T1000 (cell line): ENCODE measurements at places on chromosomes 6 and 20.

DNA sequence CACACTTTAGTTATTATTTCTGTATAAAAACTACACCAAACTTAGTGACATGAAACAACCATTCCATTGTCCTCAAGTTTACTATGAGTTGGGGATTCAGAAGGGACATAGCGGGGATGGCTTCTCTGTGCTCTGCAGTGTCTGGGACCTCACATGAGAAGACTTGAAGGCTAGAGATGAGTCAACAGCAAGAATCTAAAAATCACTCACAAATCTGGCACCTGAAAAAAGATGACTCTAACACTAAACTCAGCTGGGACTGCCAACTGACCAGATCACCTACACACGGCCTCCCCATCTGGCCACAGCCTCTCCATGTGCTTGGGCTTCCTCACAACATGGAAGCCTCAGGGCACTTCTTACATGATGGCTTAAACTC lies 63.0 kb upstream of the EYA2 start:
- DNase-seq, result no peak

GRCh38 chr20:38770546-38770945 lies 22.3 kb downstream of the ACTR5 start:
- DNase-seq, result no peak

- no peak for DNase-seq
These were observed 62.3 kb upstream of the SLCO4A1 start for GRCh38 chr20:62580052-62580451.

- DNase-seq, result no peak
These were observed 4.2 kb upstream of the ITPR3 start for GRCh38 chr6:33616913-33617312.

- DNase-seq, result no peak
These were observed 27.7 kb upstream of the LAMA4 start for GRCh38 chr6:112281821-112282615.

DNA sequence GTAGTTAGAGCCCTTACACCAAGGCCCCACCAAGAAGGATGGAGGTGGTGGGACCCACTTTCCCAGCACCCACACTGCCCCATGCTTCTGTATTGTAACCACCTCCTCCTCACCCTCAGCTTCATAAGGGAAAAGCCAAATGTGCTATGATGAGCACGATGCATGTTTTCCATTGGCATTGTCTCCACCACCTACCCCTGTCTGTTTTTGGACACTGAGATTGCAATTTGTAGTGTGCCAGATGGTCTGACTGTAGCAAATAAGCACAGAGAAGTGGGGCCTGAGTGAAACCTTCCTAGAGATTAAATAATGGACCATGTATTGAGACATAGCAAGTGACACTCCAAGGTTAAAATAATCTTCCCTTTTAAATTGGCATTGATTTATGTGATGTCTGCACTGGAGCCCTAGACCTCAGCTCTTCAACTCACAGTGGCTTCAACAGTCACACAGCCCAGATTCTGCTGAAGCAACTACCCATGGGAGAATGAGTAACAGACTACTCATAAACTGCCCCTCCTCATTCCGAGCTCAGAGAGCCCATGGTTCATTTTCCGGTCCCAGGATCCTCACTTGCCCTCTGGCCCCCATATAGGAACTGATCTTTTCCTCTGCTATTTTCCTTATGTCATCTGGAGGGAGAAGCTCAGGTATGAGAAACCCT lies 177.9 kb downstream of the COL9A1 start:
- peak; percentile 50 for DNase-seq

- DNase-seq, result no peak
These were observed 77.4 kb upstream of the SULF2 start for GRCh38 chr20:47862574-47863240.

GRCh38 chr20:36737183-36737499 lies 8.7 kb downstream of the NDRG3 start:
- no peak for DNase-seq

- DNase-seq, result no peak
These were observed 15.6 kb upstream of the SHLD1 start for GRCh38 chr20:5734602-5735001.

GRCh38 chr20:50930139-50930975 lies 880 bp downstream of the ADNP start:
- no peak for DNase-seq

GRCh38 chr6:148926478-148926877 lies 179.6 kb downstream of the UST start:
- DNase-seq, result no peak

GRCh38 chr6:113959235-113959634 lies 11.7 kb downstream of the HDAC2 start:
- no peak for DNase-seq

- no peak for DNase-seq
These were observed 43.3 kb downstream of the SULF2 start for GRCh38 chr20:47741669-47742608.

DNA sequence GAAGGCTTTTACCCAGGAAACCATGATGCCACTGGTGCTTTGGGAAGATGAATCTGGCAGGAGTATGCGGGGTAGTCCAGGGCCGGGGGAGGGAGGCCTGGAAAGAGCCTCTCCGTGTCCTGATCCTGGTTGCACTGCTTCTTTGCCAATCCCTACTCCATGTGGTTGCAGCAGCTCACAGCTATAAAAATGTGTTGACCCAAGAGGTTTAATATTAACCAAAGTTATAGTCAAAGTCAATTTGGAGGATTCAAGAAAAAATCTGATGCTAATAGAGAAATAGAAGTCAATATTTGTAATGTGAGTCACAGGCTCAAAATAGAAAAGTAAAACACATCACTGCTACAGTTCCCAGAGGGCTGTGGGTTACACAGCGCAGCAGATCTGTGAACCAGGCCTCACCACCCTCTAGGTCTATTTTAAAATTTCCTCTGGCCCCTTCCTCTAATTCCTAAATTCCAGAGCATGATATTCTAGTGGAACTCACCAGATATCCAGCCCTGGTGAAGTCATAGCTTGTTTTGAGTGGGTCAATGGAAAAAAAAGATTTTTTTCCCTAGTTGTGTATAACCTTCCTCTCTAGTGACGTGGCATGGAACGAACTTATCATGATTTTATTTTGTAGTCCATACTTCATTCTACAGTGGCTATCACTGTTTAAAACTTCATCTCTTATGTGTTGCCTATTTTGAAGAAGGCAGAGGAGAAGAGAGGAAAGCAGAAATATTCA lies 63.2 kb upstream of the BMP2 start:
- DNase-seq, result no peak

GRCh38 chr20:46118481-46119020 lies 437 bp downstream of the CD40 start:
- DNase-seq, result peak; percentile 18

GRCh38 chr6:142952614-142953013 lies 7.6 kb upstream of the HIVEP2 start:
- no peak for DNase-seq

DNA sequence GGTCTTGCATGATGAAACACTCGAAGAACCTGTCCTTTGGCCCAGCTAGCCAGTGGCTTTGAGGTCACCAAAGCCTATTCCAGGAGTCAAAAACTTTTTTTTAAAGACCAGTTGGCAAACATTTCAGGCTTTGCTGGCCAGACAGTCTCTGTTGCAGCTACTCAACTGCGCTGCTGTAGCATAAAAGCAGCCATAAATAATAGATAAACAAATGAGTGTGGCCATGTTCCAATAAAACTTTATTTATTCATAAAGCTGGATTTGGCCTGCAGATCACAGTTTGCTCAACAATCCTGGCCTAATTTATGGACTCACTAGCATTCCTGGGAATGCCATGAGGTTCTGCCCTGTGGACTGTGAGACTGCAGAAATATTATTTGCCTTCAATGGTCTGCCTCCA lies 68.8 kb upstream of the LTV1 start:
- no peak for DNase-seq

- DNase-seq, result no peak
These were observed 15.2 kb downstream of the RNF8 start for GRCh38 chr6:37368961-37369320.

DNA sequence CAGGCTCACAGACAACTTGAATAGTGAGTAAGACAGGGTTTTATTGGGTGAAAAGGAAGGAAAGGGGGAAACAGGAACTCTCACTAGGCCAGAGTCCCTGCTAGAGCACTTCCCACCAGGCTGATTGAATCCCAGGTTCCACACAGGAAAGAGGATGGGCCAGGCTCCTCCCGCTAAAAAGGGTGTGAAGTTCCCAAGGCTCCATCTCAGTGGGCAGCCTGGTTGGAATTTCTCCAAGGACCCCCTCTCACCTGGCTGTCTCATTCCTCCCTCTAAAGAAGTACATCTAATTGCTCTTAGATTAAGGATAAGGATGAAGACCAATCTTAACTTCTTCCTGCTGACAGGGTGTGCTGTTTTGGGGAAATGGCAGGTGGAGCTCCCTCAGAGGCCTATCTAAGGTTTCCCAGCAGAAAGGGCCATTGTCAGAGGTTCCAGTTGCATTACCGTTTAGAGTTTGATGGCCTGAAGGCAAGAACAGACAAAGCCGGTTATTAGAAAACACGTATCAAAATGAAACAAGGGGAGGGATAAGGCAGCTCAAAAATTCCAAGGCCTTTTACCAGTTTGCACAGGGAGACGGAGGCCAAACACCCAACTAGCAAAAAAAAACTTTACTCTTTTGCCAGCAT lies 21.5 kb downstream of the COL19A1 start:
- no peak for DNase-seq

GRCh38 chr6:2706558-2706957 lies 44.2 kb downstream of the MYLK4 start:
- no peak for DNase-seq

GRCh38 chr6:91132461-91132860 lies 545.6 kb upstream of the MAP3K7 start:
- peak; percentile 12 for DNase-seq

DNA sequence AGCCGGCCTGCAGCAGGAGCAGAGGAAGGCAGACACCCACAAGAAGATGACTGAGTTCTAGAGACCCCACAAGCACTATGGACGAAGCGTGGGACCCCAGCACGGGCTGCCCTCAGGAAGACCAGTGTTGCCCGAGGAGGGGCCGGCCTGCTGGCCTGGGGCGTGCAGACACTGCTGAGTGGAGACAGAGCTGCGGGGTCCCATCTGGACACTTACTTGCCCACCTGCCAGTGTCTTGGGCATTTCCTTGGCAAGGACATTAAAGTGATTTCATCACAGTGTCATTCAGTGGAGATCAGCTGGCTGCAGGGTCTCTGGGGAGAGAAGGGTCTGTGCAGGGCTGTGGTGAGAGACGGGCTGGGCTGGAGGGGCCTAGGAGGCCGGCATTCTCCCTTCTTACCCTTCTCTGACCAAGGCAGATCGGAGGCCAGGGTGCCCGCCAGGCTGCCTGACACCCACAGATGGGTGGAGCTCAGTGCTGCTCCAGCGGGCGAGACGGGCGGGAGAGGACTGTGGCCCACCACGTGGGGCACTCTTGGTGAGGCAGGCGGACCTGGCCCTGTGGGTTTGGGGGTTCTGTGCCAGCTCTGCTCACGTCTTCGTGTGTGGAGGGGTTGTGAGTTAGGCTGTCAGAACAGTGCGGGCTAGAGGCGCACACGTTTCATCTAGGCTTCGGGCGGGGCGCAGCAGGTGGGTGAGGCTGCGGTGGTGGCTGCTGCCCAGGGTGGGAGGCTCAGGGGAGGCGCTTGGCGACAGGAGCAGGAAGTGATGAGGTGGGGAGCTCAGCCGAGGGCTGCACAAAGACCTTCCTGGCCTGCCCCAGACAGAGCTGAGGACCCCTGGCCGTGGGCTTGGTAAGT lies at the start of gene LIME1:
Gene LIME1, plus strand, starts transcription at position 806 of the 860 bp plus-strand sequence. CDS start 886 bp downstream, outside the sequence.
- DNase-seq, result no peak

DNA sequence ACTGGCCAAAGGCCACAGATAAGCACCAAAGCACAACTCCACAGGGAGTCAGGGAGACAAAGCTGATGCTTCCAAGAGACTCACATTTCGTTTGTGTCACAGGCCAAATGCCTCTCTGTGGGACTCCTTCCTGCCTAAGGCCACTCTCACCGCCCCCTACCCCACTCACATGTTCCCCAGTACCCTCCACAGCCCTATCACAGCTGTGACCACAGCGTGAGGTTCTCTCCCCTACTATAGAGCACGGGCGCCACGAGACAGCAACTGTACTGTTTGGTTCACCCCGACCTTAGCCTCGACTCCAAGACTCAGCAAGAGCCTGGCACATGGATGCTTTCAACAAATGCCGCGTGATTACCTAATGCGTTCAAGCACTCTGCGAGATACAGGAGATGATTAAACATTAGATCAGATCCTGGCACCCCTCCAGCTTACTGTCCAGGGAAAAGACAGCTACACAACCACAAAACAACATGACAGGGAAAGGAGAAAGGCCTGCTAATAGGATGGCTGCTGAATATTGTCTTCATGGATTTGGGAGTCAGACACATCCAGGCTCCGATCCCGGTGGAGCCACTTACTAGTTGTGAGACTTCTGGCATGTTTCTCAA lies 105.5 kb downstream of the AGPAT4 start:
- DNase-seq, result peak; percentile 85

DNA sequence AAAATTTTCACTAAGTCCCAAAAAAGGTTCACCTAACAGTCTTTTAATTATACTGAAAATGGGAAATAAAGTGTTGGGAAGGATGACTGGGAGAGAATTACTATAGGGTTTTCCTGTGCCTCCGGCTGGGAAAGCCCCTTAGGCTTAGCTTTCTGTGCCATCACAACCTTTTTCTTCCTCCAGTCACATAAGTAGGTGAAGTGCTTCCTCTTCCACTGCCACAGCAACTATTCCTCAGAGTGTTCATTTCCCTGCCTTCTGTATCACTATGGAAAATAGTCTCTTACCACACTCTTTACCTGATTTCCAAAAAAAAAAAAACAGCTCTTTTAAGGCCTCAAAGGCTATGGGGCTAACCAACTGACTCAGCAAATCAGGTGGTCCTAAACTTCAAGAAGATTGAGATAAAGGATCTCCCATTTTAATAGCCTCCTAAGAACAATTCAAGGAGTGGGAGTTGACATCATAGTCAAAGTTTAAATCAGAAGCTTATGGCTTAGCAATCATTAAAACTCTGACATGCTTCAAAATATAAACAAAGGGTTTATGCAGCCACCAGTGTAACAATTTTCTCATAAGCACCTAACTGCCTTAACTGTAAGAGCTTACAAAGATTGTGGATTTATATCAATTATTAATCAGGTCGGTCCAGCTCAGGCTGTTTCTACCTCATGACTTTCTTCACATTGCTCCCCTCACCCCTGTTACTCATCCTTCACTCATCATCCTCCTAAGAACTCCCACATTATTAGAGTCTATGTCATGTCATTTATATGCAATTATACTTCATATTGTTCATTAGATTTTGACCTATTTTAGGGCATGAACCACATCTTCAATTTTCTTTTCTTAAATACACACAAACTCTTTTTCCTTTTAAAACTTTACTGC lies 95.3 kb downstream of the RNGTT start:
- no peak for DNase-seq

GRCh38 chr6:15922510-15923250 lies 206.2 kb upstream of the MYLIP start:
- DNase-seq, result no peak
